ENCODE measurements at places on chromosomes 12 and 14.
A peak's percentile ranks its signal among the peaks of the same experiment; 100 is the strongest.

GRCh38 chr12:114993165-114993564, 309.2 kb upstream of the TBX3 start:
- no peak for DNase-seq

GRCh38 chr12:10389904-10390303, at the start of gene KLRK1:
Gene KLRK1 (minus strand): TSS chr12:10390041. CDS start chr12:10388810, 1,231 bp downstream.
- no peak for DNase-seq

- no peak for DNase-seq
Observed at GRCh38 chr12:99974146-99974545, 10.6 kb downstream of the ANKS1B start.

GRCh38 chr12:62891805-62892549, 43.0 kb downstream of the PPM1H start:
- DNase-seq = no peak

DNA sequence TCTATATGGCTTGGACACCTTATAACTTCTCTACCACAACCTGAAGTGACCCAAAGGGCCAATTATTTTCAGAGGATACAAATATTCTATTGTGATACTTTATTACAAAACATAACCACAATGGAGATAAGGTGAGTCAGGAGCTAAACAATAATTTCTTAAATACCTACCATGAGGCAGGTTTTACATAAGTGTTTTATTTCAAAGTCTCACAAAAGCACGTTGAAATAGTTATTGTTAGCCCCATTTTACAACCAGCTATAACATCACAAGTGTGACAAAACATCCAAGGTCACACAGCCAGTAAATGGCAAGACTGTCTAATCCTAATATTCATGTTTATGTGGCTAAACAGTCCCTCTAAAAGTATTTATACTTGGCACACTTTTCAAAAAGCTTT, 40.2 kb downstream of the SLC2A13 start:
- no peak for DNase-seq

DNA sequence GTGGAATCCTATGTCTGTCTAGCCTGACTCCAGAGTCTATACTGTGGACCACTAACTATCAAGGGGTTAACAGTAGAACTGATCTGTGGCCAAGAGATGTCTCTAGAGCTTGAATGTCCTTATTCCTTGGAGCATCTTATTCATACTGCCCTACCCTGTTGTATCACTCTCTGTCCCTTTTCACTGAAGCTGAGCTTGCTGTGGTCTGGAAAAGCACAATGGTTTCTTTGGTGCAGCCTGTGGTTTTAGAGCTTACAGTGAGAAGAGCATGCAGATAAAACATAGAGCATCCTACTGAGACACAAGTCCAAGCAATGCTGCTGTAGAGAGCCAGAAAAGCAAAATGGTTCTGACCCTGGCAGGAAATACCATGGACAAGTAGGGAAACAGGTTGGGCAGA, 367.0 kb upstream of the ATP2B1 start:
- DNase-seq = no peak

DNA sequence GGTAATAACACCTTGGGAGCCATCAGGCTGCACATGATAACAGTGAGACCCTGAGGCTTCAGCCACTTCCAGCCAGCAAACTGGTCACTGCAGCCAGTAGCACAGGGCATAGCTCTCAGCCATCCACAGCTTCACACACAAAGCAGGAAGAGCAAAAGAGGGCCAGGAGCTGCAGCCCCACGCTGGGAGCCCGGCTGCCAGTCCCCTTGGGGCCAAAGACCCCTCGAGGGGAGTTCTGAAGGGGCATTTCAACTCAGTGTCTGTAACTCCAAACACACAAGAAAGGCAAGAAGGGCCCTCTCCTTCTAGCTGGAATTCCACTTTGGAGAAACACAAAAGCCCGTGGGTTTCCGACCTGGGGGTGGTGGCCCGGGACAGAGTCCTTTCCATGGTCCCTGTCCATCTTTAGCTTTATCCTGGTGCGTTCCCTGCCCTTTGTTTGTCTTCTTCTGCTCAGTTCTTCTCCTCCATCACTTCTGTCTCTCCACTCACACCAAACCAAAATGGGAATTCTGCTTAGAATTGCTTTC, 151.8 kb upstream of the FKBP4 start:
- DNase-seq = no peak

GRCh38 chr12:78470354-78471195, 394.0 kb upstream of the SYT1 start:
- peak; percentile 42 for DNase-seq
